Kasumi-1 (cell line): ENCODE measurements at places on chromosomes 6 and 20.
A peak's percentile ranks its signal among the peaks of the same experiment; 100 is the strongest.

DNA sequence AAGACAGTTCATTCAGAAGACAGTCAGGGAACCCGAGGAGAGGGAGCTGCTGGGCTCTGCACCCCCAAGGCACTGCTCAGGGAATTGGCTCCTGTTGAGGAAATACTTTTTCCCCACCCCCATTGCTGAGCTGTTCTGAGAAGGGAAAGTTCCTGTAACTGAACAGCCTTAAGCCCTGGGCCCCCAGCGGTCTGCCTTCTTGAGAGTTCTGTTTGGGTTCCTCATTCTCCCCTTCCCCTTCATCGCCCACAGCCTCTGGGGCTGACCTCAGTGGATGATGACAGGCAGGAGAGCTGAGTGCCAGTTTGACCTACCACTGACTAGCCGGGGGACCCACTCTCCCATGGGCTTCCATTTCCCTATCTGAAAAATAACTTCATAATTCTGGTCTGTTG, 10.7 kb downstream of the HCK start:
- DNase-seq = peak; percentile 88

GRCh38 chr6:51892339-51892738, 195.1 kb downstream of the PKHD1 start:
- DNase-seq = no peak

GRCh38 chr6:150775415-150776203, 89.9 kb upstream of the MTHFD1L start:
- peak; percentile 4 for DNase-seq

- no peak for DNase-seq
Observed at GRCh38 chr20:4083098-4083865, 67.9 kb upstream of the RNF24 start.

GRCh38 chr6:33702345-33702977, 9.0 kb downstream of the UQCC2 start:
- peak; percentile 64 for DNase-seq

DNA sequence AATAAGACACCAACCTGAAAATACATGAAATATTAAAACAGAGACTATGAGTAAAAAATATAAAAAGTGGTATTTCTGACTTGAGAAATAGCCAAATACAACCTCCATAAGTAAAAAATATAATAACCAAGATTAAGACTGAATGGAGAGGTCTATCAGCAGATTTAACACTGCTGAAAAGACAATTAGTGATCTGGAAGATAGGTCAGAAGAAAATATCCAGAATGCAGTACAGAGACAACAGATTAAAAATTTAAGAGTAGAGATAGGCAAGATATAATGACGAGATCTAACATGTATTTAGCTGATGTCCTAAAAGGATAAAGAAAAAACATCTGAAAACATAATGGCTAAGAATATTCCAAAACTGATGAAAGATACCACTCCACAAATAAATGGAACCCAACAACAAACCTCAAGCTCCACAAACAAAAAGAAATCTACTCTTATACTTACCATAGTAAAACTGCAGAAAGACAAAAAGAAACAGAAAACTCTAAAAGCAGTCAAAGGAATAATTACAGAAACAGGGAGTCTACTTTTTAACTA, 18.8 kb downstream of the ESF1 start:
- DNase-seq = no peak

DNA sequence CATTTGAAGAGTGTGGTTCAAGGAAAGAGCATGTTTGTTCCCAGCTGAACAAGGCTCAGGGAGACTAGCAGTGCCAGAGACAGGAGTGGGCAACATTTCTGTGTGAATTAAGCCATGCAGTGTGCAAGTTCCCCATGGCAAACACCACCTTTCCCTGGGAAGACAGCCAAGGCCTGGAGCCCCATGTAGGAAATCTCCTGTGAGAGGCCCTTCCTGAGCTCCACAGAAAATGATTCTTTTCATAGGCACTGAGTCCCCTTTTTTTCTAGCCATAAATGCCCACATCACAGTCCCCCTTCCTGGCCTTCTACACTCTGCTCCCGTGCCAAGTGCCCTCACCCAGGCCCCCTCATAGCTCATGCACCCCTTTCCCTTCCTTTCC, 11.8 kb upstream of the TRAM2 start:
- no peak for DNase-seq

DNA sequence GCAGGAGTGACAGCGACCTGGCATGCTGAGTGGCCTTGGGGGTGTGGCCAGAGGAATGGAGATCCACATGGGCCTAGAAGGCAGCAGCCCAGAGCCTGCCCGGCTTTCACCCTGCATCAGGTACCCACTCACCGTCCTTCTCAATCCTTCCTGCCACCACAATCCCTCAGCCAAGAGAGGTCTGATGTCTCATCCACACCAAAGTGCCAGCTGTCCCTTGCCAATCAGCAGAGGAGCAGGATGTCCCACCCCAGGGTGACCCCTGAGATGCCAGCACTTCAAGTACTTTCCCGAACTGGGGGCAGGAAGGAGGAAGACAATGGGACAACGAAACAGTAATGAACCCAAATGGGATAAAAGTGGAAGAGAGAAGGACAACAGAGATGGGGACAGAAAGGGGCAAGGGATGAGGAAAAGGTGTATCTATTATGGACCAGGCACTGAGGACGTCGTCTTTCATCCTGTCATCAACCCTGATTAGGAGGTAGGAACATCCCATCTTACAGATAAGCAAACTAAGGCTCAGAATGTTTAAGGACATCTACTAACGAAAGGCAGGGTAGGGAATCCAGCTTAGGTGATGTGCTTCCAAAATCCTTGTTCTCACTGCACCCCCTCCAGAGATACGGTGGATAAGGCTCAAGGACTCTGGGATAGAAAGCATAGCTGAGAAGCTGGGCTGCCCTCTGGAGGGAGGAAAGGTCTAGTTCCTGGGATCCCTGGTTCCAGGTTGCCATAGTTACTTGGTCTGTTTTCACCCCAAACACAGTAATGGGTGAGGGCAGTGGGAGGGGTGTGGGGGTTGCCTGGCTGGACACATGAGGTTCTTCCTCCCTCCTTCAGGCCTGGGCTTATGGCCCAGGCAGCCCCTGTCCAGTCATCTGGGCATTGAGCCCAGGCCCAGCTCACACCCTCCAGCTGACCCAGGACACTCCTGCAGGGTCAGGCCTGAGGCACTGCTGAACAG, 4.5 kb upstream of the TNXB start:
- no peak for DNase-seq

- DNase-seq = no peak
Observed at GRCh38 chr20:57860576-57860975, 150.8 kb upstream of the PMEPA1 start.

DNA sequence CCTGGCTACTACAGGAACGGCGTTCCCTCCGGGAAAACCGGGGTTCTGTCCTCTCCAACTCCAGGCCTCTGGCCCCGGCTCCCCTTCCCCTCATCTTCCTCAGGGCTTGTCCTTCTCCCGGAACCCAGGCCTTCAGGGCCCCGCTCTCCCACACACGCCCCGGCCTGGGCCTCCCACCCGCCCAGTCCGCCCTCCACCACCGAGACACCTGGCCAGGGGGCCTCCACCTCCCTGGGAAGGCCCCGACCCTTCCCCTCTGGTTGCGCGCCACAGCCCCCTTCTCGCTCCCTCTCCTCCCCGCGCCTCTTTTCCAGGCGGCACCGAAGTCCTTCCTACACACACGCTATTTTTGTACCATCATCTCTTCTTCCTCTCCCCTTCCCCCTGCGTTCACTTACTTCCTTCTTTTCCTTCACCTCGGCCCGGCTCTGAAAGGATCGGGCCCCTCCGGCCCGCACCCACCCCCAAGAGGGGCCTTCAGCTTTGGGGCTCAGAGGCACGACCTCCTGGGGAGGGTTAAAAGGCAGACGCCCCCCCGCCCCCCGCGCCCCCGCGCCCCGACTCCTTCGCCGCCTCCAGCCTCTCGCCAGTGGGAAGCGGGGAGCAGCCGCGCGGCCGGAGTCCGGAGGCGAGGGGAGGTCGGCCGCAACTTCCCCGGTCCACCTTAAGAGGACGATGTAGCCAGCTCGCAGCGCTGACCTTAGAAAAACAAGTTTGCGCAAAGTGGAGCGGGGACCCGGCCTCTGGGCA, 1.3 kb upstream of the SIRPA start:
- peak; percentile 80 for DNase-seq

DNA sequence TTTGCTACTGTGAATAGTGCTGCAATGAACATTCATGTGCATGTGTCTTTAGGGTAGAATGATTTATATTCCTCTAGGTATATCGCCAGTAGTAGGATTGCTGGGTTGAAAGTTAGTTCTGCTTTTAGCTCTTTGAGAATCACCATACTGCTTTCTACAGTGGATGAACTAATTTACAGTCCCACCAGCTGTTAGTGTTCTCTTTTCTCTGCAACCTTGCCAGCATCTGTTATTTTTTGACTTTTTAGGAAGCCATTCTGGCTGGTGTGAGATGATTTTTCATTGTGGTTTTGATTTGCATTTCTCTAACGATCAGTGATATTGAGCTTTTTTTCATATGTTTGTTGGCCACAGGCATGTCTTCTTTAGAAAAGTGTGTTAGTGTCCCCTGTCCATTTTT, 40.0 kb downstream of the PLG start:
- DNase-seq = peak; percentile 1

- no peak for DNase-seq
Observed at GRCh38 chr6:40328386-40328985, 258.7 kb downstream of the LRFN2 start.

- DNase-seq = peak; percentile 71
Observed at GRCh38 chr20:19995220-19995863, 21.8 kb upstream of the NAA20 start.

DNA sequence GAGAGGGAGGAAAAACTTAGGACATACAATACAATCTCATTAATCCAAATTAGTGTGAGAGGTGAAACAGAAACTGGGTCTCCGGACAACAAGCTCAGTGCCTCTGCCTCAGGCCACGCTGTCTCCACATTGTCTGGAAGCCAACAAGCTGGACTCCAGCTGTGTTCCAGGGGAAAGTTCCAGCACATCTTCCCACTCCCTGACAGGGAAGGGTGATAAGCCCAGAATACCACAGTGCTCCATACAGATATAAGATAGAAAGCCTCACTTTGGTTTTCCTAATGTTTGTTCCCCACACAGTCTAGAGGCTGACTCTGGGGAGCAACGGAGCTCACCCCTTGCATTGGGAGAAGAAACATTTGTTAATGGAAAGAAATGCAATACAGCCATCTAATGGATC, 117.1 kb upstream of the SPTLC3 start:
- DNase-seq = no peak

GRCh38 chr6:107061125-107062020, 33.4 kb downstream of the MTRES1 start:
- no peak for DNase-seq

- DNase-seq = no peak
Observed at GRCh38 chr6:125867483-125867942, 76.8 kb downstream of the NCOA7 start.

DNA sequence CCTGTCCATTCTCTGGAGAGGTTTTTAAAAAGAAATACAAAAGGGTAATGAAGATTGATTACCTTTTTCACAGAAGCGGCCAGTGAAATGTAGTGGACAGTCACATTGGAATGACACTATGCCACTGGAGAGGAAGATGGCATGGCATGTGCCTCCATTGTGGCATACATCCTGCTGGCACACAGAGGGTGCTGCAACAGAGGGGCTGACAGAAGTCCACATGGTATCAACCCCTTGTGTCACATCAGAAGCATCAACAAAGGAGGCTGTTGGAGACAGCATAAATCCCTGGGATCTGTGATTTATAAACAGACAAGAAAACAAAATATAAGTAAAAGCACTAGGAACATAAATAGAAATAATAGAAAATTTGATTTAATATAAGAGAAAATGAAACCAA, 594.9 kb downstream of the PHF3 start:
- no peak for DNase-seq

DNA sequence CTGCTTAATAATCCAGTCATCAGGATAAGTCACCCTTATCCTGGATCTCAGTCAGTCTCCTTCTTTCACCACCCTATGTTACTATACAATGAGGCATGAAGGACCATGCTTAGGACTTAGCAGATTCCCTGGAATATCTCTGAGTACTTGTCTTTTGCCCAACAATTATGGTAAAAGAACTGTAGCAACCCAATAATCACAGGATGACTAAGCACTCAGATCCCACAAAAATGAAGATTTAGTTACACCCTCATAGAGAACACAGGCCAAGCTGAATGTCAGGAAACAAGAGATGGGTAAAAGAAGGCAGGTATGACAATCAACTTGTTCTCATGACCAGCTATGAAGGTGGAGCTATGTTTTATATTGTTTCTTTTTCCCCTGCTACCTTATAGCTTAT, 91.4 kb downstream of the EDN1 start:
- no peak for DNase-seq

DNA sequence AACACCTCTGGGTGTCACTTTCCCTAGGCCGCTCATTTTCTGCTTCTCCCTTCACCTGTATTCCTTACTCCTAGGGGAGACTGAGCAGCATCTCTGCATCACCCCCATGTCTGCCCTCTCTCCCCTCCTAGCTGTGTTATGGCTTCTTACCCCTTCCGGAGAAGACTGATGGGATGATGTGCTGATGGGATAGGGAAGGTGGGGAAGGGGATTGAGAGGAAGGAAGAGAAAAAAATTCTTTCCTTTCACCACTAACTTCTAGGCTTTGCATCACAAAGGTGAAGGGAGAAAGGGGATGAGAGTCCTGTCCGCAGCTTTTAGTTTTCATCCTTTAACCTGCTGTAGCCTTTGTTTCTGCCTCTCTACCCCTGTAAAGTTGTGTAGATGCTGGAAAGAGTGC, 26.7 kb downstream of the AKAP7 start:
- no peak for DNase-seq

- DNase-seq = no peak
Observed at GRCh38 chr6:153670403-153671026, 368.5 kb upstream of the OPRM1 start.

GRCh38 chr6:117143647-117144046, 121.7 kb upstream of the VGLL2 start:
- DNase-seq = peak; percentile 12

DNA sequence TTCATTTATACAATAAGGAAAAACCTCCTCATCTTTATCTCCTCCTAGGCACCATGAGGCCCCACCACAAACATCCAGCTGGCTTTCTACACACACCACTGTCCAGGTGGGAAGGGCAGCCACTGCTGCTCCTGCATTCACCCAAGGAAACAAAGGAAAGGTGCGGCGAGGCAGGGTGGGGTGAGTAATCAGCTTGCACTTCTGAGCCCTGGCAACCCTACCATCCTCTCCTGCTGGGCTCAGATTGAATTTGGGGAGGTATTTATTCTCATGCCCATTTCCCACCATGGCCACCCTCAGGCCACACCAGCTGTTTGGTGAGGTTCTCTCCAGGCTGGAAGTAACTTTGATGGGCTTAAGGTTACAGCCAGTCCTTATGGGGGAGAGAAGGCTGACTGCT, 31.2 kb upstream of the SPDEF start:
- DNase-seq = no peak

GRCh38 chr6:165245701-165246100, 63.7 kb downstream of the C6orf118 start:
- DNase-seq = no peak

- no peak for DNase-seq
Observed at GRCh38 chr20:12653642-12654041, 355.1 kb upstream of the SPTLC3 start.

DNA sequence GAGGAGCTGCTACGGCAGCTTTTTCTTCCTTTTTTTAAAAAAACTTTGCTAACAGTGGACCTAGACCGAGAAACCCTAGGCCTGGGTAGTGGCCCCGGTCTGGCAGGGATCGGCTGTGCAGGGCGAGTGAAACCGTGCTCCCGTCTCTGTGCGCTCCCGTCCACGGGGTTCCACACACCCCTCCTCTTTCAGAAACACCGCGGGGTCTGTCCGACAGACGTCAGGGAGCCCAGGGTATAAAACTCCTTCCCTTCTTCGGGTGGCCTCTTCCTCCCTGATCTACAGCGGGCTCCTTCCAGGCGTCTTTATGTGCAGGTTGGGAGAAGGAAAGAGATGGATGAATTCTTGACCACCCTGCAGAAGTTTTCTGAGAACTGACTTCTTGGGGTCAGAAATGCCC, 27.1 kb upstream of the SMOC2 start:
- DNase-seq = no peak

GRCh38 chr6:46325561-46326530, 155.1 kb upstream of the ENPP5 start:
- DNase-seq = no peak
